Activated T-cell treated with anti-CD3 and anti-CD28 coated beads for 24 hours (primary cell): ENCODE measurements at places on chromosomes 13 and 19.

DNA sequence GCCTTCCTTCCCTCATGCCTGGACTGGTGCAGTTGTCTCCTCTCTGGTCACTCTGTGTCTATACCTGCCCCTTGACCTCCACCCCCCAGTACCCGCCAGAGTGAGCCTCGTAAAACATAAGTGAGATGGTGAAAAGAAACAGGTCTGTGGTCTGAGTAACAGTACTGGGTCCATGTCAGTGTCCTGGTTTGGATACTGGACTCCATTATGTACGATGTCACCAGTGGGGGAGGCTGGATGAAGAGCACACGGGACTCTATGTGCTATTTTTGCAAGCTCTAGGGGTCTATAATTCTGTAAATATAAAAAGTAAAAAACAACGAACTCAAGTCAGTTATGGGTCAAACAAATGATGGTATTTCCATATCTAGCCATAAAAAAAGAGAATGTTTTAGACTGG, 14.4 kb downstream of the MYBPC2 start:
- no peak for DNase-seq

- DNase-seq = no peak
These were observed 1404.3 kb upstream of the MIR17HG start for GRCh38 chr13:89943139-89943538.

GRCh38 chr19:49011194-49011593, 5.7 kb downstream of the LHB start:
- no peak for DNase-seq

DNA sequence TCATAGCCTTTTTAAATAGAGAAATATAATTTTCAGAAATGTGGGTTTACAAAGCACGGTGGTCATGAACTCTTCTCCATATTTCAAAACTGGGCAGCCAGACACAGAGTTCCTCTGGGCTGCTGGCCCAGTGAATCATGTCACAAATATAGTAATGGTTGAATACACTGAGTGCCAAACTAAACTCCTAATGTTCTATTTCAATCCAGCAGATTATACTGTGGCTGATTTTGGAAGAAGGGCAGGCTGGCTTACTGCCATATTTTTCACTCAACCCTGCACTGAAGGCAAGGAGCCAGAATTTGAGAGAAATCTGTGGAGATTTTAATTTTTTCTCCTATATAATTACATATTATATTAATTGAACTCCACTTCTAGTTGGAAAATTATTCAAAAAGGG, 17.0 kb upstream of the PRR20A start:
- DNase-seq = no peak

GRCh38 chr19:35509861-35510625, 3.4 kb downstream of the DMKN start:
- peak; percentile 59 for DNase-seq

DNA sequence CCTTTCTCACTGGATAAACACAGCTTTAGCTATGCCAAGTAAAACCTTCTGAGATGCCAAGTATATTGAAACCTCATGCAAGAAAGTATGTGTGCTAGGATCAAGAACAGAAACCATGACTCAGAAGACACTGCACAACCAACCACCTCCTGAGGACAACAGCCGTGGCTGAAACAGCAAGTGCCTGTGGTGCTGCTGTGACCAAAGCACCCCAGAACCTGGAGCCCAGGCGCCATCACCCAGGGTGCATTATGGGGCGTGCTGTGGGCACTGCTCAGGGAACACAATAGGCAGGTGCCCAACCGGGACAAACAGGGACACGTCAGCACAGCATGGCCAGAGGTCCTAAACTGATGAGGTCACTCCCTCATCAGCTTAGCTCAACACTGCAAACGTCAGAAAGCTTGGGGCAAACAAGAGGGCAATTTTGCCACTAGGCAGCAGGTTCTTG, 101.3 kb upstream of the SLC15A1 start:
- peak; percentile 41 for DNase-seq

GRCh38 chr13:57631596-57632275, at the start of gene PCDH17:
Gene PCDH17 (plus strand): TSS chr13:57631744. CDS start chr13:57632547, 803 bp downstream.
- DNase-seq = no peak

- no peak for DNase-seq
These were observed 15.0 kb downstream of the LTBP4 start for GRCh38 chr19:40616178-40616577.

DNA sequence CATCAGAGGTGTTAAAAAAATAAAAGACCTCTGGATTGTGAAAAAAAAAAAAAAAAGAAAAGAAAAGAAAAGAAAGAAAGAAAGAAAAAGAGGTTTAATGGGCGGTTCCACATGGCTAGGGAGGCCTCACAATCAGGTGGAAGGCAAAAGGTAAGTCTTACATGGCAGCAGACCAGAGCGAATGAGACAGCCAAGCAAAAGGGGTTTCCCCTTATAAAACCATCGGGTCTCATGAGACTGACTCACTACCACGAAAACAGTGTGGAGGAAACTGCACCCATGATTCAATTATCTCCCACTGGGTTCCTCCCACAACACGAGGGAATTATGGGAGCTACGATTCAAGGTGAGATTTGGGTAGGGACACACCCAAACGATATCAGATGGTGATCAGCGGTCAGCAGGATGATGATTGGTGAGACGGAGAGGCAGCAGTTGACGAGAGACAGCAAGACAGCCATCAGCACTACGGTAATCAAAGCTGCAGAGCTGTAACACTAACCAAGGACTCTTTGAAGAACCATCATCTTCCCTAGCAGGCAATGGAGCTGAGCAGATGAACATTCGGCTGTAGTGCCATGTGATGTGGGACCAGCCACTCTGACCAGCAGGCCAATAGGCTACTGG, 3.9 kb upstream of the CD209 start:
- DNase-seq = peak; percentile 44

DNA sequence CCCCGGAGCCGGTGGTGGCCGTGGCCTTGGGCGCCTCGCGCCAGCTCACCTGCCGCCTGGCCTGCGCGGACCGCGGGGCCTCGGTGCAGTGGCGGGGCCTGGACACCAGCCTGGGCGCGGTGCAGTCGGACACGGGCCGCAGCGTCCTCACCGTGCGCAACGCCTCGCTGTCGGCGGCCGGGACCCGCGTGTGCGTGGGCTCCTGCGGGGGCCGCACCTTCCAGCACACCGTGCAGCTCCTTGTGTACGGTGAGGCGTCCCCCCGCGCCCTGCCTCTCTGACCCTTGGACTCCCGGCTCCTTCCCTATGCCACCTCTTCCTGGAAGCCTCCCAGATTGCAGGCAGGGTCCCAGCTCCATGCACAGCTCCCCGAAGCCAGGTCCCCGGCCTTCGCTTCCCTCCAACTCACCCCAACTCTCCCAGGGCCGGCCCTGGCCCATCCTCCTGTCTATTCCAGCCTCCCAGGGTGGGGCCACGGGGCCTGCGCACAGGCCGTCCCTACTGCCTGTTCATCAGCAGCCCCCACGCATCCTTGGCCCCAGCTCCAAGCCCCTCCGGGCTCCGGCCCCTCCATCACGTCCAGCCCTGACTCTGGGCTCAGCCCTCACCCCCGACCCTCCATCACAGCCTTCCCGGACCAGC, 1.7 kb downstream of the MADCAM1 start:
- no peak for DNase-seq

- no peak for DNase-seq
These were observed 175.2 kb downstream of the ENOX1 start for GRCh38 chr13:43611281-43612273.

- no peak for DNase-seq
These were observed 16.7 kb upstream of the ZNF564 start for GRCh38 chr19:12567951-12568350.

DNA sequence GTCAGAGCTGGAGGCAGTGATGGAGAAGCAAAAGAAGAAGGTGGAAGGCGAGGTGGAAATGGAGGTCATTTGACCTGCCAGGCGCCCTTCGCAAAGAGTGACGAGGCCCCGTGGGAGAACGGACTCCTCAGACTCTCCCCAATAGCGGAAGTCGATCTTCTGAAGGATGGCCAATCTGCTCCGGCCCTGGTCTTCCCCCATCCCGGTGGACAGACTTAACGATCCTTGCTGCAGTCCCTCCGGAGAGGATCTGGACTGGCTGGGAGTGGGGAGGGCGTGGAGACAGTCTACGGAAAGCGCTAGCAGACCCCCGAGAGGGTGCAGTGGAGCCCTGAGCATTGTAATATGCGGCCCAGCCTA, 11.9 kb downstream of the EPS8L1 start:
- DNase-seq = no peak

DNA sequence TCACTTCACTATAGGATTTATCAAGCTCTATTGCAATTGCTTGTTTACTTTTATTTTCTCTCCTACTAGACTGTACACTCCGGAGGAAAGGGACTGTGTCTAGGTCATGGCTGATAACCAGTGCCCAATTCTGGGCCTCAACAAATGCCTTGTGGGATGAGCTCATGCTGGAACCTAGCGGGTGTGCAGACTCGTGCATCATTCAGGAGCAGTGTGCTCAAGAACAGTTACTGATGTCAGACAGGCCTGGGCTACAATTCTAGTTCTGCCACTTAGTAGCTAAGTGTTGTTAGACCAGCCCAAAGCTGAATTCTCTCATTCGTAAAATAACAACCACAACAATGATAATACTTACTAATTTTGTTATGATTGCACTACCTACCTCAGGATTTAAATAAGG, 95.4 kb downstream of the CYSLTR2 start:
- no peak for DNase-seq

DNA sequence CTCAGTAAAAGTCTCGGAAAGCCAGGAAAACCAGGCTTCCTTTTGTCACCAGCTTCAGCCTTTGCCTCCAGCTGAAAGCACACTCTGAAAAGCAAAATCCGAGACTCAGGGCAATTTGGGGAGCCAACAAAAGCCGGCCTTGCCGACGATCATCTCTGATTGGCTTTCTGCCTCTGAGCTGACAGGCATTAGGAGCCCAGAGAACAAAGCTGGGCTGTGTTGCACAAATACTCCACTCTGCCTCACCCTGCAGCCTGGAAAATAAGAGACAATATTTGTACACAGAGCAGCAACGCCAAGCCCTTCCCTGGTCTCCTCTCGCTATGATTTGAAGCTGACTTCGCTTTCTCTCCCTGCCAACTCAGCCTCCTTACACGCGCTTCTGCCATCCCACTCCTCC, 46.9 kb downstream of the CACNA1A start:
- no peak for DNase-seq

DNA sequence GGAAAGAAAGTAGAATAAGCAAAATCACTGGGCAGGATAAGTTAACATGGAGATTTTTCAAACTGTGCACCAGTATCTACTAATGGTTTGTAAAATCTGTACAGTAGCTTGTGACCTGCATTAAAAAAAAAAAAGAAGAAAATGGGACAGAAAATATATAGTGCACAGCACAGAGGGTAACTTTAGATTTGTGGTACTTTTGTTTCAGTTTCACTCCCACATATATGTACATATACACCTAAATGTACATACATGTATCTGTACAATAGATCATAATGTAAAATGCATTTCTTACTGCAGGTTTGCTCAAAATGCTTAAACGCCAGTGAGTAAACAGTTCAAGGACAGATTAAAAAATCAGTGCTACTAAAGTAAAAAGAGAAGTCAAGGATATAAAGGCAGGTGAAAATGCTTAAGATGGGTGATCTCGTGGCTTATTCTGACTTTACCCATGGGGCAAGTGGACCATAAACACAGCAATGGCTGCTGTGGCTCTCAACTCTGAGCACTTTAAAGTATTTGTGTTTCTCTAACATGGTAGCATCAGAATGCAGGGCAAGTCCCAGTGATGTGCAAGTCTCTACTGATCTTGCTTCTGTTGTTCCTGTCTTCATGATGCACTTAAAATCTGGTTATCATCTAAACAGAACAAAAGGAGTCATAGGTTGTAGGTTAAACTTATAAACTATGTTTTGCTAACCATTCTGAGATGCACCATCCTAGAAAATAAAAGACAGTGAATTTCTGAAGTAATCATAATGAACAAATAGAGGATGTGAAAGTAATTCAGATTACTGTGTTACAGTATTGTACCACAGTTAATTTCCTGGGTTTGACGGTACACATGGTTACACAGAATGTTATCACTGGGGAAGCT, 112.3 kb downstream of the MIPEP start:
- DNase-seq = no peak

GRCh38 chr19:5133986-5134595, 165.2 kb downstream of the KDM4B start:
- no peak for DNase-seq

- no peak for DNase-seq
These were observed 37.1 kb downstream of the PBX4 start for GRCh38 chr19:19581391-19581790.

DNA sequence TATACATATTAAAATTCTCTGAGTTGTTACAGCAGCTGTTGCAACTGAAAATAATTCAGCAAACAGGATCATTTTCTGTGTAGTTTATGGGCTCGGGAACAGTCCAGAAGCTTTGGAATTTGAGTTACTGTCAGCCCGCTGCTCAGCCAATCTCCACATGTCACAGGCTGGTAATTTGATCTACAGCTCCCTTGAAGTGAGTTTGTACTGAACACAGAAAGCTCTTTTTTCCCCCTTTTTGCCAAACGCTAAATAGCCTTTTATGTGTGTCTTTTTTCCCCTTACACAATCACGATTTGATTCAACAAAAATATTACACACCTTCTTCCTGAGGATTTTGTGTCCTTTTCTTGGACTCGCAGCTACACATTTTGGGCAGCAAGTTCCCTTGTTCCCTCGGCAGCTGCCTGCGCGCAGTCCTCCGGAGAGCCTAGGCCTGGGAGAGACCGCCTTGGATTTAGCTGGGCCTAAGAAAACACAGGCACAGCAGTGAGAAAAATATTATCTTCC, 371.4 kb downstream of the KCNRG start:
- no peak for DNase-seq

- no peak for DNase-seq
These were observed 34.4 kb downstream of the STARD13 start for GRCh38 chr13:33251131-33251661.

- peak; percentile 49 for DNase-seq
These were observed 64.1 kb downstream of the ZNF429 start for GRCh38 chr19:21569494-21569865.

DNA sequence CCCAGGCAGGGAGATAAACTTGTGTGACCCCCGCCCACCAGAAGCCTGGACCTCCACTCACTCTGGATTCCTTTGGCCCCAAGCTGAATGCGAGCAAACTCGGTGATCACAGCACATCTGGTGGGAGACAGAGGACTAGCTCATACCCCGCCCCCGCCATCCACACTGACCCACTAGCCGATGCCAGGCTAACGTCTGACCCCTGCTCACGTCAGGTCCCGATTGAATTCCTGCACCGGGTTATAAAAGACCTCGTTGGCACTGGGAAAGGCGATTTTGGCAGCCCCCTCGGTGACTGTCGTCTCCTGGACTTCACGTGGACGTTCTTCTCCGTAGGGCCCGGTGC, 631 bp downstream of the TRMT1 start:
- no peak for DNase-seq

- no peak for DNase-seq
These were observed 58.8 kb downstream of the DCLK1 start for GRCh38 chr13:36072152-36072935.

- no peak for DNase-seq
These were observed 253.7 kb downstream of the KCTD12 start for GRCh38 chr13:76632401-76633044.

DNA sequence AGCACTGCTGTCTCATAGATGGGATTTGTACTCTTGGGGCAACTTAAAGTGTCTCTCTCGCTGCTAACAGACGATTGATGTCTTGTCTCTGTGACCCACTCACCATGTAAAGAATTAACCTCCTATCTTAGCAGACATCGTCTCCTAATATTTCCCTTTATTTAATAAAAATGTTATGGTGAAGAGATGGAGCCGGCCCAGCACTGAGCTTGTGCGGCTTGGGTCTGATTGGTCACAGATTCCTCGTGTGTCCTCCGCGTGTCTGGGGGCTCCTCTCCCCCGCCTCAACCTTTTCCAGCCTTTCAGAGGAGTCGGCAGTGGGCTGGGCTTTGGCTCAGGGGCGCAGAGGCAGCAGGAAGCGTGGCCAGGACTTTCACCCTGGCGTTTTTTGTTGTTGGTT, 13.2 kb upstream of the CRTC1 start:
- no peak for DNase-seq

- DNase-seq = no peak
These were observed 8.1 kb downstream of the VSTM2B start for GRCh38 chr19:29533578-29534544.
